ENCODE measurements at places on chromosomes 2 and 18.
A peak's percentile ranks its signal among the peaks of the same experiment; 100 is the strongest.

GRCh38 chr2:210617318-210617717 lies 60.9 kb downstream of the CPS1 start:
- no peak for DNase-seq

- DNase-seq: no peak
These were observed 571.5 kb downstream of the STK39 start for GRCh38 chr2:167675906-167676305.

DNA sequence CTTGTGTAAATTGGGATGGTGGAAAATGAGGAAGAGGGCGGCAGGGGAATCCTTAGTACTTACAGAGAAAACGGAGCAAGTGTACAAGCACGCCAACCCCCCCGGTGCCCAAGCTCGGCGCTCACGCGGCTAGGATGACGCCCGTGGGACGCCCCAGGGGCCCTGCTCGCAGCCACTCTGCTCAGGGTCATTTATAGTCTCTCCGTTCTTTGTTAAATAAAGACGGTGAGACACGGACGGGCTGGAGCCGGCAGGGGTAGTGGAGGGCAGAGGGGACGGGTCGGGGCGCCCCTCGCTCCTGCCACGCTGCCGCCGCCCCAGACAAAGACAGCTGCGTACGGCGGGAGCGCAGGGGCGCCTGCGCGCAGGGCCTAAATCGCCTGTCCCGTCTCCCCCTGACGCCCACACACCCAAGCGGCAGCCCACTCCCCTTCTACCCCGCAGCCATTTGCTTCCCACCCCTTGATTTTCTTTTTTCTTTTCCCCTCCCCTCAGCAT lies 37.8 kb downstream of the PCBP1 start:
- peak; percentile 43 for DNase-seq

DNA sequence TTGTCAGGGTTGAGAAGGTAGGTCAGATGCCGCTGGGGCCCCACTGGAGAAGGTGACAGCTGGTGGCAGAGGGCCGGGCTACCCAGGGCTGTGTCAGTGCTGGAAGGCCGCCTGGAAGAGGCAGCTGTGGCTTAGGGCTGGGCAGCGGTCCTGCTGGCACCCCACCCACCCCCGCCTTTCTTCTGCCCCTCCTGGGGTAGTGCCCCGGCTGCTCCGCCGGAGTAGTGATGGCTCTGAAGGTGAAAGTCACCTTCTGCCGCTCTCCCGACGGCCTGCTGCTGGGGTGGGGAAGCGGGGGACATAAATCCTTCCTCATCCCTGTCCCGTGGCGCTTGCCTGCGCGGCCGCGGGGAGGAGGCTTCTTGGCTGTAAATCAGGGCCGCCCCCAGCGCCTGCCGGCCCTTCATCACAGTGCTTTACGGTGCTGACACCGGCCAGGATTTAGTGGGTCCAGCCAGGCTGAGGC lies 332.2 kb downstream of the DYSF start:
- no peak for DNase-seq

GRCh38 chr18:75016025-75016717 lies 192.8 kb downstream of the PTGR3 start:
- no peak for DNase-seq

GRCh38 chr2:26957041-26957440 lies 13.4 kb upstream of the MAPRE3 start:
- no peak for DNase-seq

DNA sequence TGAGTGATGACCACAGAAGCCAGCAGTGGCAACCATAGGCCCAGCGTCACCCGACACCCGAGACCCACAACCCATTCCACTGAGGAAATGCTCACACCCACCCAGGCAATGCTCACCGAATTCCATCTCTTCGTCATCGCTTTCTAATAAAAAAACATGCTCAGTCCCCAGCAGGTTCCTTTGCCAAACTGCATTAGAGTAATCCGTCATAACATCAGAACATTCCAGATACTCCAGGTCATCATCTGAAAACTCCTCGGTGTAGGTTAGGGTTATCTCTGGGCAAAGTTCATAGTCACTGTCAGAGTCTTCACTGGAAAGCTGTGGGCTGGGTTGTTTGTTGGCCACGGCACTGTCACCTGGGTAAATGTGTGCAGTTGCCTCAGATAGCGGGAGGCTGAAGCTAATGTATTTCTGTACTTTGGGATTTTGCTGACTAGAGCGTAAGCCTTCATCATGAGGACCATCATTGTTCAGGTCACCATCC lies 49.3 kb downstream of the ALPK2 start:
- no peak for DNase-seq

DNA sequence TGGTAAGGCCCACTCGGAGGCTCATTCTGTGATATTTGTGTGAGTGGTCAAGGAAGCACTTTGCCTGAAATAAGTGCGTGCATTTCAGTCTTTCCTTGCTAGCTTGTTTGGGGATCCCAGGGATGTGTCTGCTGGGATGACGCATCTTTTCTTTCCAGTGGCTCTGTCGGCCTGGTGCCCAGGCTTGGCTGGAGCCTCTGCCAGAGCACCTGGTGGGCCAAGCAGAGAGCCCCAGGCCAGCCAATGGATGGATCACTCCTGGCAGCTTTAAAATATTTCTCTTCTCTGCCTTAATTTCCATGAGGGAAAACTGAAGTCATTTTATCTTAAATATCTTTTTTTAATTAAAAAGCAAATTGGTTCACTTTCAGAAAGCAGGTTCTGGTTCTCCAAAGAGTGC lies 501.8 kb upstream of the HS6ST1 start:
- DNase-seq: no peak

GRCh38 chr2:47900857-47901256 lies 5.4 kb downstream of the FBXO11 start:
- DNase-seq: no peak

DNA sequence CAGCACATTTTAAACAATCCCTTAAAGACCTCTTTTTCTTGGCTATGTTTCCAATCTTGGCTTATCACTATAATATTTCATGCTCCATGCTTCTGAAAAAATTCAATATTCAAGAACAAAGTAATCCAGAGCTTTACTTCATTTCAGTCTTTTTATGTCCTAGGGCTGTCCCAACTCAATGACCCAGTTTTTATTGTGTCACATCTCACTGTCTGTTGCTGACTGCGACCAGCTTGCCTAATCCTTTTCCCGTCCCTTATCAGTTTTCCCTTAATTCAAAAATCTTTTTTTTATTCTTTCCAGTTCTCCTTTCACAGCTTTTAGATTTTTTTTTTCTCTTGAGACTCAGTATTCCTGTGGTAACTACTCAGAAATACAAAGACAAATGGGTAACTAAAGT lies 10.2 kb downstream of the TMEM17 start:
- DNase-seq: no peak

DNA sequence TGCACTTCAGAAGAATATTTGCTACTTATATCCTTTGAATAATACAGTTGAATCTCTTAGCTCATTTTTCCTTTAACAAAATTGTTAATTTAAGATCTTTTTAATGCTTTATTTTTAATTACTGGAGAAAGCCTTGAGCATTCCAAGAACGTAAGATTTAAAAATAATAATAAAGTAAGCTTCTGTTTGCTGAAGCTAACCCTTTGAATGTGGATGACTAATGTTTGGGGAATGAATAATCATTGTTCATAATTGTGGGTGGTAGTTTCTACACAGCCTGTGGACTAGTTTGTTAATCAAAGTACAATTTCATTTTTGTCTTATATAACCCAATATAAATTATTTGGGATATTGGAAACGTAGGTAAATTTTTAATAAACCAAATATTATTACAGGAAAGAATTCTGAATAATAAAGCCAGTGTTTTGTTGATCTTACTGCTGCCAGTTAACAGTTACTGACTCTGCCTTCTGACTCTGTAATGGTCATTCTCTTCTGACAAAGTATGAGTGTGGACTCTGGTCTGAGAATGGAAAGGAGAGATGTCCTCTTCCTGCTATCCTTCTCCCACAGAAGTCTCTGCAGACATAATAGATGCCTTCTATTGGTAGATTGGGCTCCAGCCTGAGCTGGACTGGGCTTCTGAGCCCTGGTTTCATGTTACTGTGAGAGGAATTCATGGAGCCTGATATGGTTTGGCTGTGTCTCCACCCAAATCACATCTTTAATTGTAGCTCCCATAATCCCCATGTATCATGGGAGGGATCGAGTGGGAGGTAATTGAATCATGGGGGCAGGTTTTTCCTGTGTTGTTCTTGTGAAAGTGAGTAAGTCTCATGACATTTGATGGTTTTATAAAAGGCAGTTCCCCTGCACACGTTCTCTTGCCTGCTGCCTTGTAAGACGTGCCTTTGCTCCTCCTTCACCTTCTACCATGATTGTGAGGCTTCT lies 292.7 kb upstream of the SLC39A10 start:
- no peak for DNase-seq

DNA sequence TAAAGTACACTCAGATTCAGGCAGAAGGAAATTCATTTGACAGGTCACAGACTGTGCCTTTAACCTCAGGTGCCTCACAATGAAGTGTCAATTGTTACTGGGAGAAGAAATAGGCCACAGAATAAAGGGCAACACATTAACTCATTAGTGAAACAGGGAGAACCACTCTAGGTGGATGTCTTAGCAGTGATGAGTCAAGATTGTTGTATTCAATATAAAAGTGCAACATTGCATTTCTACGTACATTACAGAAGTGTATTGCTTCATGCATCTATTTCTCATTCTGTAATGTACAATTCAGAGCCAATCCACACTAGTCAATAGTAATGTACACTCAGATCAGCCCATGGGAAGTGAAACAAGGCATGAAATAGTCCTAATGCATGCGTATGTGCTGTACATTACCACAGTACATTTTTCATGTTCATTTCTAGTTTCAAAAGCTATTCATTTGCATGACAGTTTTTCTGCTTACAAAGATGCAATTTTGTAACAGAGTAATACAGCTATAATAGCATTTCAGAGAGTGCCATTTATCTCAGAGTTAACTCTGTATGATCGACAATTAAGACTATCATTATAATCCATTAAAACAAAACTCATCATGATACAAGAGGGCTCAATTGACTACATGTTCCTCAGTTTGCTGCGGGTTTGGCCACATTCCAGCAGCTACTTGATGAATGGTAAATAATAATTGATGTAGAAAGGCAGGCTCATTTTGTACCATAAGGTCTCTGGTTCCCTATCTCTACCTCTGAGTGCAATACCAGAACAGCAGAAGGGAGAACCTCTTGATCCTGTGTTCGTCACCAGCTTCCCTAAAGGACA lies 12.2 kb upstream of the ARL5A start:
- DNase-seq: no peak

GRCh38 chr2:28045676-28046351 lies 155.3 kb downstream of the BABAM2 start:
- DNase-seq: no peak

DNA sequence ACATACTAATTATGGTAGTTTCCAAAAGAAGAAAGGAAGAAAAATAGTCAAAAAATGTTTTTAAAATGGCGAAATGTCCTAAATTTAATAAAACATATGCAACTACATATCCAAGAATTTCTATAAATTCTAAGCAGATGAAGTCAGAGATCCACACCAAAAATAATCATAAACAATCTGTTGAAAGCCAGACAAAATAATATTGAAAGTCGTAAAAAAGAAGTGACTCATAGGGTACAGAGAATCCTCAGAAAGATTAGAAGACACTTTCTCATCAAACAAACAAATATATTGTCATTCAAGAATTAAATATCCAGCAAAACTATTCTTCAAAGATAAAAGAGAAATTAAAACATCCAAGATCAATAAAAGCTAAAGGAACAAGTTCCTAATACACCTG lies 281.4 kb upstream of the ZNF804A start:
- DNase-seq: no peak

DNA sequence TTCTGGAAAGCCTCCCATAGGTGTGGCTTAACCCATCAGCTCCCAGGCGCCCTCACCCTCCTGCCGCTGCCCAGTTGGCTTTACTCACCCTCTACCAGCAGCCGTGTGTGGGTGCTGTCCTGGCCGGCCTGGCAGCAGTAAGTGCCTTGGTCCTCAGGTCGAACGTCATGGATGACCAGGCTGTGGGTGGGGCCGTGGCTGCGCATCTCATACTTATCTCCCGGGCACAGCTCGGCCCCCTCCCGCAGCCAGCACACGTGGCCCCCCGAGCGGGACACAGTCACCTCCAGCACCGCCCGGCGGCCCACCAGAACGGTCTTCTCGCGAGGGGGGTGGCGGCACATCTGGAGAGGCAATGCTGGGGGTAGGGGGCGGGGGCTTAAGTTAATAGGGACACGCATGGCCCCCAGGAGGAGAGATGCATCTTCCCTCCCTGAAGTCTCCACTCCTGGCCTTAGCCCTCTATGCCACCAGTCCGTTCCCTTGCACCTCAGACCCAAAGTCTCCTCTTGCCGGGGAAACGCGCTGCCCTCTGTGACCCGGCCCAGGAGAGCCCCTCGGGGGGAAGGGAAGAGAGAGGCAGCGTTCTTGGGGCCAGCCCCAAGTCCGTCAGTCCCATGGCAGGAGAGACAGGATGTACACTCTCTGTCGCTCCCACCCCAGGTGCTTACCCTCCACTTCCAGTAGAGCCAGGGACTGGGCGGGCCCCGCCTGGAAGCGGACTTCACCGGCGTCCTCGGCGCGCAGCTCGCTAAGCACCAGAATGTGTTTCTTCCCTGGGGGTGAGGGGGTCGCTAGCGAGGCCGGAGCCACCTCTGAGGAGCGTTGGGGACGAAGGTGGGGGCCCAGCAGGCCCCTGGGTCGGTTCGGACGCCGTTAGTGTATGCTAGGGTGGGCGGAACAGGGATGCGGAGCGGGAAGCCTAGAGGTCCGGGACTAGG lies 7.9 kb downstream of the TMEM198 start:
- DNase-seq: no peak

- DNase-seq: no peak
These were observed 176.6 kb downstream of the DYSF start for GRCh38 chr2:71629771-71630453.

- DNase-seq: no peak
These were observed 11.7 kb downstream of the CXCR2 start for GRCh38 chr2:218137514-218137913.

DNA sequence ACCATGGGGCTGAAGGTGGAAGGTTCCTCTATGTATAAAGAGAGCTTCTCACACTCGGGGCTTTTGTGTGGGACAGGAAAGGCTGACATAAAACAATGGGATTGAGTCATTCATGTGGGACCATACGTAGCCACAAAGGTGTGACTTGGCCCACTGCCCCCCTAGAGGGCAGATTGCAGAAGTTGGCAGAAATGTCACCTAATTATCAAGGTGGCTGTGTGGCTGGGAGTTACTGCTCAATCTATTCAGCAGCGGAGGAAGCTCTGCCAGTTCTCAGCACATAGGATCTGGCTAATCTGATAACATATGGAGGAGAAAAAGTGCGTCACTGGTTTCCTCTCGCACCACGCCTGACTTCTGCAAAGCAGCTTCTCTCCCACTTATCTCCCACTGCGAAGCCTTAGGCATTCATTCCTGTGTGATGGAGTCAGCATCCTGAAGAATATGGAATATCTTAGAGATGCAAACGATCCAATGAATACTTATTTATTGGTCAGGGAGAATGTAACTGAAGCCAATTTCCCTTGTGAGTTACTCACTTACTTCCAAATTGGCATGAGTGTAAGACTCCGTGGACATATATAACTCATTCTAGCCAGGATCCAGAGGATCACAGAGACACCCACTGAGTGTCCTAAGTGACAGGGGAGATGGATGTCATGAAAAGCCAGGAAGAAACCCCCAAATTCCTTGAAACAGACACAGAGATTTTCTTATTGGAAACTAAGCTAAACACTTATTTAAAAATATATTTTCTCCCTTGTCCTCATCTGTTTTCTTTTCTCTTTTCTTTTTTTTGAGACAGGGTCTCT lies 344.8 kb downstream of the TGIF1 start:
- no peak for DNase-seq

All from stimulated activated CD4-positive, alpha-beta T cell treated with anti-CD3 and anti-CD28 coated beads, Interleukin-12 subunit alpha, Interleukin-12 subunit beta, amount 100 ng/mL, for 24 hours (primary cell).